GM20000 (cell line): ENCODE measurements at places on chromosomes 2 and 18.

DNA sequence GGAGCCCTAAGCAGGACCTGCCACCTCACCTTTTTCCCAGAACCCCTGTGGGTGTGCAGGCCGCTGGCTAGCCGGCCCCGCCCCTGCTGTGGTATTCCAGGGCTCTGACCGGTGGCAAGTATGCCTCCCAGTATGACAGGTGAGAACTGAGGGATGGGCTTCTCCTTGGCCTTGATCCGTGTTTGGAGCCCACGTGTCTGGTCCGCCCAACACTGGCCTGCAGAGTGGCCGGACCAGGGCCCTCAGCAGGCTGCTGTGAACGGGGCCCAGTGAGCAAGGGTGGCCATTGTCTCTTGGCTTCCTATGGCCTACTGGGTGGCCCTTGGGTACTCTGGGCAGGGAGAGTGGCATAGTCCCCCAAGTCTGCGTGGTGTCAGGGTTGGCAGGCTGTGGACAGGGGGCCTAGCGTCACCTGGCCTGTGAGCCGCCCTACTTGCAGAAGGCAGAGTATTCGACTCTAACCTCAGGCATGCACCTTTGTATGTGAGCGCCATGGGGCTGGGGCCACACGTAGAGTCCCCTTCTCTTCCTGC lies 1.8 kb downstream of the RNPEPL1 start:
- DNase-seq = no peak

DNA sequence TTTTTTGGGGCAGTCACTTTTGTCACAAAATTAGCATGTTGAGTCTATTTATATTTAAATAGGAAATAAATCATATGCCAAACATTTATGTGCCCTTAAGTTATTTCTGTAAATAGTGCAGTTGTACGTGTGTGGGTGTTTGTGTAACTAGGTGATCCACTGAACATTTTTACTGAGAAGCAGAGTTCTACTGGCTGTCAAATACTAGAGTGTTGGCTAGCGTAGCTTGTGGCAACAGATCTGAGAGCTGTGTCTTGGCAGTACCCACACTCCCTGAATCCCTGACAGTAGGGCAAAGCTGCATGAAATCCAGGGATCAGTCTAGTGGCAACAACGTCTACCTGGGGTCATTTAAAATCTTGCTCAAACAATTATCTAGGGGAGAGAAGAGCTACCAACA lies 273.1 kb upstream of the SLC8A1 start:
- no peak for DNase-seq

- no peak for DNase-seq
Measured at GRCh38 chr18:48195787-48196186, 213.4 kb downstream of the ZBTB7C start.

GRCh38 chr2:150212722-150213171 lies 274.7 kb downstream of the RND3 start:
- DNase-seq = no peak

GRCh38 chr2:74461187-74462053 lies 3.2 kb downstream of the WBP1 start:
- DNase-seq = no peak

- DNase-seq = no peak
Measured at GRCh38 chr18:75157851-75158250, 51.1 kb downstream of the PTGR3 start.

DNA sequence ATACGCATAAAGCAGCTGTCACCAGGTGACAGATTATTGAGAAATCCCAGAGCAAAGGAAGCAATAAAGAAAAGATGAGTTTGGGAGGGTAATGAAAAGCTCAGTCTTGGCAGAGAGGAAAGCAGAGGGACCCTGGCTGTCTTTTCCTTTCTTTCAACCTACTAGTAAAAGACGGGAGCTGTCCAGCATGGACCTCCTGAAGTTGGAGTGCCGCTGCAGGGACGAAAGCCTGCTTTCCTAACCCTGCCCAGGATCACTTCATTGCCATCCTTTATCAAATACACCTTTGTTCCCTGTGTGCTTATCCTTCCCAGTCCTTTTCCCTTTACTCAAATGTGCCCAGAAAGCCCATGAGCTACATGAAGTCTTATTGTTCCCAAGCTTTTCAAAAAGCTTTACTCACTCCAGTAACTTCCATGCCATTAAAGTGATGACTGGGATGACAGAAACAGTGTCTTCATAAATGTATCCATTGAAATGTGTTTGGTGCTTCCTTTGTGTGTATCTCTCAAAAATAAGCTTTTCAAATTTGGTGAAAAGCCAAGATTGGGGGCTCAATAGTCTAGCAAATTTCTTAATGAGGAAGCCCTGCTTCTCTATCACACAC lies 3.7 kb upstream of the SPR start:
- DNase-seq = peak; percentile 54

DNA sequence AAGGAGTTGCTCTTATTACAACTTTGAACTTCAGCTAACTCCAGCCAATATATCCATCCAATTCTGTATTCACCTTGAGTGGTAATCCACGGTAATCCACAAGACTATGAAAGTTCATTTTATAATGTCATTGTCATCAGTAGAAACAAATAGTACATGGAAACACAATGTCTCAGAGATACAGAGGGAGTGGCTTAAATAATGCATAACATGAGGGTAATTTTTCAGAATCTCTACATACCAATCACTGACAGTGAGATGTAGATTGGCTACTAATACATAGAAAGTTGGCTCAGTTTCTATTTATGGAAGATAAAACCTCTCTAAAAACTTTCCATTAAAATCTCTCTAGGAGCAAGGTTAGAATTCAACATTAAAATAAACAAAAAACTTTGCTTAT lies 93.2 kb downstream of the PLEKHM3 start:
- no peak for DNase-seq

- no peak for DNase-seq
Measured at GRCh38 chr2:189702071-189702470, 27.6 kb downstream of the ANKAR start.

DNA sequence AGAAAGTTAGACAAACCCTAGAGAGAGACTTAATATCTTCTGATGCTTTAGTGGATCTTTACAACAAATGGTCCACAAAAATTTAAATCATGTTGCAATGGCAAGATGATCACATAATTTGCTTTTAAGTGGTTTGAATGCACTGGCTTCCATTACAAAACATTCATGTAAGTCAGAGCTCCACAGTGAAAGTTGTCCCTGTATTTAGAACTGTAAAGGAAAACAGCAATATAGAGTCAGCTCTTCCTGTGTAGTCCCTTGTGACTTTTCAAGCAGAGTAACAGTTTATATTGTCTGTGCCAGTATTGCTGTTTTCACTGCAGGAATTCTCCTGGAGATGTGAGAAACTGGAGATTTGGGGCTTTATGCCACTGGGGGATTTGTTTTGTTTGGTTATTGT lies 77.7 kb downstream of the MEIS1 start:
- DNase-seq = no peak

- DNase-seq = no peak
Measured at GRCh38 chr2:128086244-128086643, 4.8 kb upstream of the UGGT1 start.

GRCh38 chr2:172270278-172271079 lies 156.9 kb upstream of the ITGA6 start:
- DNase-seq = no peak

DNA sequence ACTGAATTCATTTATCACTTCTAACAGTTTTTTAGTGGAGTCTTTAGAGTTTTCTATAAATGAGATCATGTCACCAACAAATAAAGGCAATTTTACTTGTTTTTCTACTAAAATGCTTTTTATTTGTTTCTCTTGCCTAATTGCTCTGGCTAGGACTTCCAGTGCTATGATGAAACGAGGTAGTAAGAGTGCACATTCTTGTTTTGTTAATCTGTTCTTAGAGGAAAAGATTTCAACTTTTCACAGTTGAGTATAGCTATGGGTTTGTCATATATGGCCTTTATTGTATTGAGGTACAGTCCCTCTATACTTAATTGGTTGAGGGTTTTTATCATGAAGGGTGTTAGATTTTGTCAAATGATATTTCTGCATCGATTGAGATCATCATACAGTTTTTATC lies 5.6 kb downstream of the IL18RAP start:
- DNase-seq = no peak

DNA sequence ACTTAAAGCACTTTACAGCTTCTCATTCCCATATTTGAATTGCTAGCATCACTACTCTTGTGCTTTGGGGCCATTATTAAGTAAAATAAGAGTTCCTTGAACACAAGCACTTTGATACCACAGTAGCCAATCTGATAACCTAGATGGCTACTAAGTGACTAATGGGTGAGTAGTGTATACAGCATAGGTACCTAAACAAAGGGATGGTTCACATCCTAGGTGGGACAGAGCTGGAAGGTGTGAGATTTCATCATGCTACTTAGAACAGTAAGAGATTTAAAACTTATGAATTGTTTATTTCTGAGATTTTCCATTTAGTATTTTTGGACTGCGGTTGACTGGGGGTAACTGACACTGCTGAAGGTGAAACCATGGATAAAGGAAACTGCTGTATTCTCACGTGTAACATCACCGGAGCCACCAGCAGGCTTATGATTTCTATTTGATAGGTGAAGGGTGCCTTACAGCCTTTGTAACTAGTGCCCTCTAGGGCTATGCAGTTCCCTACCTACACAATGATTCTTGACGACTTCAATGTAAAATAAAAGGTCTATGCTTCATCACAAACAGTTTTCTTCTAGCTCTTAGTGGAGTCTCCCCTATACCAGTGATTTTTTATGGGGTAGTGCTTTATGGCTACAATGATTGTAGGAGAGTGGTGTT lies 22.1 kb upstream of the CRIM1 start:
- no peak for DNase-seq

GRCh38 chr18:74248189-74248588 lies 43.6 kb downstream of the CYB5A start:
- no peak for DNase-seq

- DNase-seq = no peak
Measured at GRCh38 chr2:207394203-207394781, 135.5 kb upstream of the CREB1 start.

- no peak for DNase-seq
Measured at GRCh38 chr2:51013079-51013932, 18.6 kb downstream of the NRXN1 start.

- no peak for DNase-seq
Measured at GRCh38 chr2:157813467-157813866, 62.7 kb downstream of the ACVR1 start.

GRCh38 chr18:77102259-77103040 lies 30.1 kb downstream of the MBP start:
- peak; percentile 85 for DNase-seq

DNA sequence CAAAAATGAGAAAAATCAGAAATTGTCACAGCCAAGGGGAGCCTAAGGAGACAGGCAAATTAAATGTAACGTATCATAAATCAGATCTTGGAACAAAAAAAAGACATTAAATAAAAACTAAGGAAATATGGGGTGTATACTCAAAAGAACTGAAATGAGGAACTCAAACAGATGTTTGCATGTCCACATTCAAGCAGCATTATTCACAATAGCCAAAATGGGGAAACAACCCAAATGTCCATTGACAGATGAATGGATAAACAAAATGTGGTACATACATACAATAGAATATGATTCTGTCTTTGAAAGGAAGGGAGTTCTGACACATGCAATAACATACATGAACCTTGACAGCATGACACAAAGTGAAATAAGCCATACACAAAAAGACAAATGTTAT lies 155.8 kb upstream of the KLF7 start:
- DNase-seq = no peak

DNA sequence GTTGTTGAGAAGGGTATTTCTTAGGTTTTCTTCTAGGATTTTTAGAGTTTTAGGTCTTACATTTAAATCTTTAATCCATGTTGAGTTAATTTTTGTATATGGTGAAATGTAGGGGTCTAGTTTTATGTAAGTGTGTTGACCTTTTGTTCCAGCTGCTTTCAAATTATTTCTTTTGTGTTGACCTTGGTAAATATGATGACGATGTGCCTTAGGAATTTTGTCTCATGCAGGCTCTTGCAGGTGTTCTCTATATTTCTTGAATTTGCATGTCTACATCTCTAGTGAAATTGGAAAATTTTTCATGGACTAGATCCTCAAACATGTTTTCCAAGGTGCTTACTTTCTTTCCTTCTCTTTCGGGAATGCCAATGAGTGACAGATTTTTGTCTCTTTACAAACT lies 1609.3 kb upstream of the ZEB2 start:
- DNase-seq = no peak

- peak; percentile 72 for DNase-seq
Measured at GRCh38 chr2:8574196-8575037, 107.4 kb upstream of the ID2 start.

DNA sequence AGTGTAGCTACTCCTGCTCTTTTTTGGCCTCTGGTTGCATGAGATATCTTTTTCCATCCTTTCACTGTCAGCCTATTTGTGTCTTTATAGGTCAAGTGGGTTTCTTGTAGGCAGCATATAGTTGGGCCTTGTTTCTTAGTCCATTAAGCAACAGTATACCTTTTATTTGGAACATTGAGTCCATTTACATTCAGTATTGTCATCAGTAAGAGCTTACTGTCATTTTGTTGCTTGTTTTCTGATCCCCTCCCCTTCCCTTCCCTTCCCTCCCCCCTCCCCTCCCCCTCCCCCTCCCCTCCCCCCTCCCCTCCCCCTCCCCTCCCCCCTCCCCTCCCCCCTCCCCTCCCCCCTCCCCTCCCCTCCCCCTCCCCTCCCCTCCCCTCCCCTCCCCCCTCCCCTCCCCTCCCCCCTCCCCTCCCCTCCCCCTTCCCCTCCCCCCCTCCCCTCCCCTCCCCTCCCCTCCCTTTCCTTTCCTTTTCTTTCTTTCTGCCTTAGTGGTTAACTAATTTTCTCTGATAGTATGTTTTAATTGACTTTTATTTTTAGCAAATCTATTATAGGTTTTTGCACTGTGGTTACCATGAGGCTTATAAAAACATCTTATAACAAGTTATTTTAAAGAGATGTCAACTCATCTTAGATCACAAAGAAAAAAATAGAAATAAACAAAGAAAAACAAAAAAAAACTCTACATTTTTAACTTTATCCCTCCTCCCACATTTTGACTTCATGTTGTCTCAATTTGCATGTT lies 13.2 kb upstream of the DCDC2C start:
- DNase-seq = no peak

GRCh38 chr2:56100791-56101312 lies 82.9 kb upstream of the CCDC85A start:
- DNase-seq = no peak

GRCh38 chr2:30213907-30214463 lies 17.3 kb upstream of the LBH start:
- DNase-seq = no peak

DNA sequence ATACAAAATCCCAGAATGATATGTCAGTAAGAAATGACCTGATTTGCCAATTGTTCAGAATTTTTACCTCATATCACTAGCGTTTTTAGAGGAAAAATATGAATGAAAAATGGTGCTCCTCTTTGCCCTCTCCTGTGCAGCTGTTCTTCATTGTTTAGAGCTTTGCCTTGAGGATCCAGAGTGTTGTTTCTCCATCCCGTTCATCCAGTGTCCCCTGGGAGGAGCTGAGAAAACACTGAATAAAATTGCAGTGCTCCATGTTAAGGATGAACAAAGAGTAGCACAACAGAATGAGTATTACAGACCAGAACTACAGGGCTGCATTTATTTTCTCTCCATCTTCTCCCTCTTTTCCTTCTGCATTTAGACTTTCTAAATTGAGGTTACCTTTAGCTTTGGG lies 133.1 kb downstream of the ADCYAP1 start:
- no peak for DNase-seq

- no peak for DNase-seq
Measured at GRCh38 chr18:78595924-78596573, 383.6 kb upstream of the SALL3 start.
